Activated CD8-positive, alpha-beta memory T cell treated with anti-CD3 and anti-CD28 coated beads, Interleukin-2, amount 10 ng/mL, durations not matched to agents 7 days and 5 days (primary cell): ENCODE measurements at places on chromosomes 4 and X.

GRCh38 chr4:131251321-131251720 is 1897.8 kb upstream of the PCDH10 start:
- H3K36me3 ChIP-seq: no peaks in the 10 kb centered on the region
- no peak overlapping the region for H3K27ac ChIP-seq
- no peak for DNase-seq
- H3K4me1 ChIP-seq: no peaks in the 10 kb centered on the region
- no peaks in the 10 kb centered on the region for H3K27me3 ChIP-seq

DNA sequence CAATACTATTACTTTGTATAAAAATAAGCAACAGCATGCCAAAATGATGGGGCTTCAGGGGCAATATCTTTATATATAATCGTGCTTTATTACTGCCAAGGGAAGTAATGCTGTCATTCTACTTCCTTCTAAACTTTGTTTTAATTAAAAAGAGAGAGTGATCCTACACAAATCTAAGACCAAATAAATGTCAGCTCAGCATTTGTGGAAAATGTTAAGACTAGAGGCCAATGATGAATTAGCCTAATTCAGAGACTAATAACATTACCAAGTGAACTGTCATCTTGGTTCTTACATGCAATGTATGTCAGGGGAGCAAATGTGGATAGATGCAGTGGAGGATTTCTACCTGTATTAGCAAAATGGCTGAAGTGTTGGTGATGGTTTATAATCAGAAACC is 166.4 kb upstream of the PTCHD1 start:
- H3K27ac ChIP-seq: no peak overlapping the region
- H3K36me3 ChIP-seq: no peaks in the 10 kb centered on the region
- DNase-seq: no peak
- H3K27me3 ChIP-seq: no peaks in the 10 kb centered on the region
- H3K4me3 ChIP-seq: no peak overlapping the region

- peaks cover 85% of the 10 kb centered on the region for H3K4me1 ChIP-seq
- peaks cover 74% of the 10 kb centered on the region for H3K36me3 ChIP-seq
These were observed 31.4 kb downstream of the HOPX start for GRCh38 chr4:56649445-56650261.

- no peak overlapping the region for H3K4me3 ChIP-seq
- H3K36me3 ChIP-seq: no peaks in the 10 kb centered on the region
- H3K27ac ChIP-seq: no peak overlapping the region
- DNase-seq: no peak
- no peaks in the 10 kb centered on the region for H3K27me3 ChIP-seq
These were observed 26.4 kb downstream of the PPP1R2C start for GRCh38 chrX:42751573-42751972.

- no peak for DNase-seq
- peaks cover 19% of the 10 kb centered on the region for H3K27me3 ChIP-seq
- H3K4me3 ChIP-seq: no peak overlapping the region
- no peaks in the 10 kb centered on the region for H3K4me1 ChIP-seq
- H3K27ac ChIP-seq: no peak overlapping the region
These were observed 54.1 kb downstream of the SHROOM3 start for GRCh38 chr4:76488888-76489685.

GRCh38 chrX:108833993-108834392 is 97.6 kb upstream of the IRS4 start:
- no peaks in the 10 kb centered on the region for H3K27me3 ChIP-seq
- H3K36me3 ChIP-seq: peaks cover 1% of the 10 kb centered on the region
- no peak for DNase-seq
- H3K27ac ChIP-seq: no peak overlapping the region
- no peak overlapping the region for H3K4me3 ChIP-seq

GRCh38 chr4:73237044-73237443 is 21.6 kb downstream of the ANKRD17 start:
- no peak for DNase-seq
- H3K4me3 ChIP-seq: no peak overlapping the region
- H3K27me3 ChIP-seq: no peaks in the 10 kb centered on the region
- H3K27ac ChIP-seq: no peak overlapping the region
- peaks cover 54% of the 10 kb centered on the region for H3K36me3 ChIP-seq
- peaks cover 19% of the 10 kb centered on the region for H3K4me1 ChIP-seq

DNA sequence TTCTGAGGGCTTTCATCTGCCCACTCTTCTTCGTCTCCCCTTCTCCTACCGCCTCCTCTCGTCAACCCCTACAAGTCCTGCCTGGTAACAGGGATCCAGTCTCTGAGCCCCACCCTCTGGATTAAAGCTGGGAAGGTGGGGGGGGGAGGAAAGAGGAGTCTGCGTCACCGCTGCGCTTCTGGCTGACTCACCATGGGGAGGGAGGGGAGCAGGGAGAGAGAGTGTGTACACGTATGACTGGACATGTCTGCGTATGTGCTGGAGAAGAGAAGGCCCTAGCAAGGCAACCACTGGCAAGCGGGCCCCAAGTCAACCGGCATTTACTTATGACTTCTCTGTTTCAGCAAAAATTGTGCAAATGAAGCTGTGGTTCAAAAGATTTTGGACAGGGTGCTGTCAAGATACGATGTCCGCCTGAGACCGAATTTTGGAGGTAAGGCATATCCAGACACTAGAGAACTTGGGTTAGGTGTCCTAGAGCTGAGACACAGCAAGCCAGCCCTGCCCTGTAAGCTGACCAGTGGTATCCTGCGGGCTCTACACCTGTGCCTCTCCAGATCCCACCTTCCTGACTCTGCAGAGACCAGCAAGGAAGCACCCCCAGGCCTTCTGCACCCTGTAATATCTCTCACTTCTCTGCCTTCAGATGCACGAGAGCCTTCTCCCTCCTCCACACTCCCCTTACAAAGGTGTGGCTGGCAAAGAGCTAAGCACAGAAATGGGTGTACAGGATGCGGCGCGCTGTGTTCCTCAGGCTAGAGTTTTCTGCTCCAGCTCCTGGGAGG is 2.5 kb downstream of the GABRQ start:
- no peak for DNase-seq
- H3K36me3 ChIP-seq: no peaks in the 10 kb centered on the region
- H3K4me3 ChIP-seq: no peak overlapping the region
- no peak overlapping the region for H3K27ac ChIP-seq
- H3K27me3 ChIP-seq: peaks cover 29% of the 10 kb centered on the region

DNA sequence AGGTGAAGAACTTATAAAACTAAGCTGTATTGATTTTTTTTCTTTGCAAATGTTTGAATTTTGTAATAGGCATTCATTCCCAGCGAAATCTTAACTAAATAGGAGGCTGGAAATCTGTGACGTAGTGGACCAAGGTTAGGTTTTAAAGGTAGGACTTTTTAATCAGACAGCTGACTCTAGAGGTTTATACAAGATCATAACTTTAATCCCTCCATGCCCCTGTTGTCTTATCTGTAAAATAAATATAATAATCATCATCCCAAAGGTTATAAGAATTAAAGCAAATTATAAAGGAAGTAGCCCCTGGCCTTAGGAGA is 101.3 kb downstream of the SHROOM3 start:
- H3K27me3 ChIP-seq: peaks cover 14% of the 10 kb centered on the region
- H3K4me1 ChIP-seq: no peaks in the 10 kb centered on the region
- H3K27ac ChIP-seq: no peak overlapping the region
- H3K4me3 ChIP-seq: no peak overlapping the region
- no peaks in the 10 kb centered on the region for H3K36me3 ChIP-seq

GRCh38 chr4:137961051-137961438 is 281.1 kb downstream of the SLC7A11 start:
- no peak overlapping the region for H3K27ac ChIP-seq
- no peak for DNase-seq
- H3K27me3 ChIP-seq: no peaks in the 10 kb centered on the region

DNA sequence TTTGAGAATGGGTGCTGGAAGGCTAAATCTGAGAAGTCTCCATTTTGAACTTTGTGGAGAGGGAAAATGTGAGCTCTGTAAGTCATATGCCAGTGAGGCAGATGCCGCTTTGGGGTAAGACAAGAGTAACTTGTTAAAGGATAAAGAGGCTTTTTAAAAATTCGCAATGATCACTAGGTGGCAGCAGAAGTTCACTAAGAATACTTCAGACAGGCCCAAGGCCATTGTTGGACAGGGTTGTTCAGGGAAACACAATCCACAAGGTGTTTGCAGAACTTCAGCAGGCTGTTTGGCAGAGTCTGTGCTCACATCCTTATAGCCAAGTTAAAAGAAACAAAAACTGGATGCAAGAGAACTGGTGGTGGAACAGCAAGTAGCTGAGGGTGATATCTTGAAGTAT is 13.7 kb upstream of the PIGA start:
- no peak overlapping the region for H3K27ac ChIP-seq
- no peaks in the 10 kb centered on the region for H3K36me3 ChIP-seq
- H3K4me1 ChIP-seq: no peaks in the 10 kb centered on the region
- DNase-seq: peak; percentile 39

GRCh38 chr4:168737806-168738172 is 240.9 kb downstream of the PALLD start:
- no peak overlapping the region for H3K4me3 ChIP-seq
- H3K4me1 ChIP-seq: no peaks in the 10 kb centered on the region
- peaks cover 21% of the 10 kb centered on the region for H3K27me3 ChIP-seq
- DNase-seq: no peak

GRCh38 chr4:187666697-187667494 is 328.7 kb upstream of the ZFP42 start:
- no peaks in the 10 kb centered on the region for H3K36me3 ChIP-seq
- DNase-seq: no peak
- no peaks in the 10 kb centered on the region for H3K27me3 ChIP-seq
- H3K4me3 ChIP-seq: no peak overlapping the region
- H3K27ac ChIP-seq: no peak overlapping the region
- H3K4me1 ChIP-seq: no peaks in the 10 kb centered on the region

- H3K27ac ChIP-seq: no peak overlapping the region
- no peak overlapping the region for H3K4me3 ChIP-seq
- no peaks in the 10 kb centered on the region for H3K36me3 ChIP-seq
- H3K27me3 ChIP-seq: no peaks in the 10 kb centered on the region
These were observed 293.2 kb upstream of the PRPS2 start for GRCh38 chrX:12497832-12498591.

- H3K36me3 ChIP-seq: peaks cover 20% of the 10 kb centered on the region
- no peaks in the 10 kb centered on the region for H3K27me3 ChIP-seq
- DNase-seq: peak; percentile 72
- peak overlapping the region; percentile 51 for H3K4me3 ChIP-seq
These were observed 32.2 kb downstream of the SMS start for GRCh38 chrX:21972721-21973120.

GRCh38 chr4:18684932-18685331 is 663.4 kb upstream of the LCORL start:
- H3K36me3 ChIP-seq: no peaks in the 10 kb centered on the region
- no peaks in the 10 kb centered on the region for H3K4me1 ChIP-seq
- DNase-seq: no peak
- H3K27ac ChIP-seq: no peak overlapping the region

DNA sequence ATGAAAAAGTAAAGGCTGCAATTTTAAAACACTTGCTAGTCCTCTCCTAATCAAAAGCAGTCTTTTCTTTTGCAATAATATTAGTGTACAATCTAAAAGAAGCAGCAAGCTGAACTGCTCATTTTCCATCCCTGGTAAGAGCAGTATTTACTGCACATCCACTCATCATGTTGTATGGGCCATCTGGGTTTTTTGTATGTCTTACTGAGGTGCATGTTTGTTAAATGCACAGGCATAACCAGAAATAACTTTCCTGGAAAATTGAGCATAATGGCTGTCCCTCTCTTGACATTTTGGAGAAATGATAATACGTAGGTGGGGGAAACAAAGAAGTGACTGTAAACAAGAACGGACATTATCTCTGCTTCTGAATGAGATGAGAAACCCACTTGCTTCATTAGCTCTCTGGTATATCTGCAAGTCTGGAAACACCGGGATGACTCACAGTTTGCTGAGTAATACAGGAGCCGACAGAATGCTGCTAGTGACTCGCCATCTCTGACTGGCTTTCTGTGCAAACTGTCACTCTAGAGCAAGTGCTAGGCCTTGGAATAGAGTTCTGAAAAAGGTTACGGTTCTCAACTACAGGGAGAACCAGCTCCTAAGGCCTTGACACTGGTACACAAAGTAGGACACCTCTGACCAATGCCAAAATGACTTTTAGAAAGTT is 85.7 kb upstream of the MTM1 start:
- peaks cover 72% of the 10 kb centered on the region for H3K4me1 ChIP-seq
- peak overlapping the region; percentile 99 for H3K27ac ChIP-seq
- peak overlapping the region; percentile 46 for H3K4me3 ChIP-seq
- DNase-seq: peak; percentile 80
- no peaks in the 10 kb centered on the region for H3K27me3 ChIP-seq

DNA sequence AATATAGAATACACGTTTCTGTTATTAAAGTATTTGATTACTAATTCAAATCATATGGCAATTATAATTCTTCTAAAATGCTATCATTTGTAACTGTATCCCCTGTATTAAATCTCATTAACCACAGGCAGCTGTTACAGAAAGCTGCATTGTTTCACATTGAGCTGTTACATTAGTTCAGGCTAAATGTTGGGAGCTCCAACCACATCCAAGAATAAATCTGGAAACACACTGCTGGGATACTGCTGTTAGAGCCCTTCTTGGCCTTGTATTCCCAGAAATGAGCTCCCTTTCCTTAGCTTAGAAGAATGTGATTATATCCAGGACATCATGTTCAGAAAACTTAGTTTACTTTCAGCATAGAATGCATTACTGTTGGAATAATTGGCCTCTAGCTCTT is 48.2 kb downstream of the GUCY1B1 start:
- H3K36me3 ChIP-seq: no peaks in the 10 kb centered on the region
- DNase-seq: no peak
- no peak overlapping the region for H3K27ac ChIP-seq
- H3K4me3 ChIP-seq: no peak overlapping the region

DNA sequence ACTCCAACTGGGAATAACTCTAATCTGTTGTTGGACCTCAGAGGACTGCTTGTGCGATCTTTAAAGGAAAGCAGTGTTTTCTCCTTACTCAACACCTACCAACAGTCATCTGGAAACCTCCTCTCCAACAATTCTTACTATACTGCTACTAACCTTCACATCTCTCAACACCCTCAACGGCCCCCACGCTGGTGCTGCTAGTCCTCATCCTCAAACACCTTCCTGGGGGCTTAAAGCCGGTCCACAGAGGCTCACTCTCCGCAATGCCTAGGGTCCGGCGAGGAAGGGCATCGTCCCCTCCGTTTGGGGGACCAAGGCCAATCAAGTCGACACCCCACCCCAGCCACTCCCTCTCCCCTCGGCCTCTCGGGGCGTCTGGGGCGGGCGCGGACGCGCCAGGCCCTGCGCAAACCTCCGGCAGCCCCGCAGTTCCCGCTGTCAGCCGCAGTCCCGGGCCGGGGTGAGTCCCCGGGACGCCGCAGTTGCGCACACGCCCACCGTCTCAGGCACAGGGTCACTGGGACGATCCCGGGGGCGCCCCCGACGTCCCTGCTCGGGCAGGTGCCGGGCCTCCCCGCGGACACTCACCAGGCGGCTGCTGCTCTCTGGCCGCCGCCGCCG is 418 bp downstream of the TAB3 start:
- H3K4me3 ChIP-seq: peak overlapping the region; percentile 86
- no peaks in the 10 kb centered on the region for H3K27me3 ChIP-seq
- H3K36me3 ChIP-seq: peaks cover 6% of the 10 kb centered on the region
- H3K27ac ChIP-seq: peak overlapping the region; percentile 87
- H3K4me1 ChIP-seq: peaks cover 40% of the 10 kb centered on the region
- DNase-seq: peak; percentile 53
